ENCODE measurements at places on chromosomes 2 and 18. TPM values are rescaled to one million over a fixed set of nuclear protein-coding genes. Genes with fewer than 3 reads are reported as not detected.

GRCh38 chr2:39491653-39492052 is 54.6 kb upstream of the MAP4K3 start:
- no peak for DNase-seq

DNA sequence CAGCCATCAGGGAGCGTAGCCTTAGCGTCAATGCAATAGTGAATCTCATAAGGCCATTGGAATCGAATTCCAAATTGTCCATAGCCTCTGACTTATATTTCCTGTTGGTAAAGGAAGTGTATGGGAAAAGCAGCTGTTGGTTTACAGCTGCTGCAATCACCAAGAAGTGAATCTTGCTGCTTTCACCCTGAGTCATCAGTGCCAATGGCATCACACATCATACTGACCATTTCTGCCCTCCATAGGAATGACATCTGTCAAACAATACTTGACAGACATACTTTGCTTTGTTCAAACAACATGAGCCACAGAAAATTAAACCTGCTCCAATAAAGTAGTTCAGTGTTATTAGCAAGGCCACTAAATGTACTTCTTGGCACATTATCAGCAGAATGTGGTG is 111.2 kb upstream of the KLHL29 start:
- no peak for DNase-seq

DNA sequence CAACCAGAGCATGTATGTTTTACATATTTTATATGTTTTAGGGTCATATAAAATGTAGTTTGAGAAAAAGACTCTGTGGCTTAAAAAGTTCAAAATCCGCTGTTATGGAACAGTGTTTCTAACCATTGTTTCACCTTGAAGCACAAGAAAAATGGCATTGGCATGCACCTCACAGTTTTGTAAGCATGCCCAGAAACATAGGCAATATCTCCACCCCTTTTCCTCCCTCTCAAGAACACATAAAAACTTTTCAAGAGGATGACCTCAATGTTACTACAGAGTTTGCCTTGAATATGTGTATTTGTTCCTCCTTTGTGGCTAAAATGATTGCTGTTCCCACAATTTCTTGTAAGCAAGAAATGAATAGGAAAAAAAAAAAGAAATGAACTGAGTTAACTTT is 29.3 kb upstream of the SLC40A1 start:
- no peak for DNase-seq

The DIPK1C gene
- polyA plus RNA-seq = 0.65 TPM

The REG3G gene
- not detected for polyA plus RNA-seq

The IL36RN gene
- polyA plus RNA-seq = not detected

The CROCC2 gene
- 0.09 TPM for polyA plus RNA-seq

DNA sequence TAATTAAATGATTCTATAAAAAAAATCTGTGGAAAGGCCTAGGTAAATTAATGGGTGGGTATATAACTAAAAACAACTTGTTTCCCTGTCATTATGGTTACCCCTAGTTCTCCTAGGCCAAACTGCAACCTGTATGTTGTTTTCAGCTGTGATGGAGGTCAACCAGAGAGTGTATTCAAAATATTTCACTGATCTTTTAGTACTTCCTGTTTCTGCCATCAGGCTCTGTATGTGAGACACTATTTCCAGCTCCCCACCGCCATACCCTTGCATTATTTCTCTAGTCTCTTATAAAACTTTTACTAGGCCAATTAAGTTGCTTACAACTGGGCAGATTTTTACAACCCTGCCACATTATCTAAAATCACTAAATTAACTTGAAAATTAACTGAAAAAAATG is 21.0 kb upstream of the CDKL4 start:
- no peak for DNase-seq

DNA sequence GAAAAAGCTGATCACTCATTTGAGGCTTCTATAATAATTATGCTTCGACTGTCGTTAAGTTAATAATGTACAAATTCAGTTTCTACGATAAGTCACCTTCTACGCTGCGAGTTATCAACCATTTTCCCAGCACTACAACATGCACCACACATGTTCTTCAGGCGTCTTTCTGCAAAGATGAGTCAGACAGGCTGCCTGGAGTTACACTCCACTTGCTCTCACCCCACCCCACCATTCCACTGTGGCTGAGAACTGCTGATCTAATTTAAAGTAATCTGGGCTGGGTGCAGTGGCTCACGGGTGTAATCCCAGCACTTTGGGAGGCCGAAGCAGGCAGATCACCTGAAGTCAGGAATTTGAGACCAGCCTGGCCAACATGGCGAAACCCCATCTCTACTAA is 218.6 kb downstream of the DYM start:
- DNase-seq = no peak

GRCh38 chr2:207670887-207671286 is 40.6 kb upstream of the CCNYL1 start:
- DNase-seq = no peak

The GTF3C2 gene
- 65.4 TPM for polyA plus RNA-seq

DNA sequence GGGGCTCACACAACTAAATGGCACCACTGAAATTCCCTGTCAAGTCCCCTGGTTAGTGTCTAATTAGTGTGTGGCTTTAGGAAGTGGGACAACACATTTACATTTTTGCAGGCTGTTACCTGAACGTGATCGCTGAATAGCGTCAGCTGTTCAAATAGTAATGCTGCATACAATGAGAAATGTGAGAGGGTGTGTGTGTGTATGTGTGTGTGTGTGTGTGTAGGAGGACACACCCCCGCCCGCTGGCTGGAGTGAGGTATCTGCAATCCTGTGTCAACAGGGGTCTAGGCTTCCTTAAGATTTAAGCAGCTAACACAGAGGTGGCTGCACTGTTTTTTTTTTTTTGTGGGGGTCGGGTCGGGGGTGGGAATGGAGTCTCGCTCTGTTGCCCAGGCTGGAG is 4.8 kb upstream of the LYPD6B start:
- DNase-seq = no peak

GRCh38 chr2:225768741-225769140 is 369.2 kb downstream of the NYAP2 start:
- DNase-seq = no peak

The CPO gene
- polyA plus RNA-seq = 2.0 TPM

The CNPPD1 gene
- polyA plus RNA-seq = 68.1 TPM

DNA sequence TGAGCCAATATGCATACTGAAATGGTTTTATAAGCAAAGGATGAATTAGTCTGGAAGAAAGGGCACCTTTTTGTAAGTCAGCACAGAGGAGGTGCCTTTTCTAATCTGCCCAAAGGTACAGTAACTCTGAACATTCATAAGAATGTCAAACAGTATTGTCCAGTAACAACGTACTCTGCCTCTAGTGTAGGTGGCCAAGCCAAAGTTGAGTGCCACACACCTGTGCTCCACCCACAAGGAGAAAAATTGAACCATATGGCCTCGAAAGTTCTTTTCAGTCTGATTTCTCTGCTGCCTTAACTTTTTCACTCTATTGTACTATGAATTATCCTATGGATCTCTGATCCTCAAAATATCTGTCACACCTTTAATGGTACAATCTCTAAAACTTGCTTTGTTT is 86.8 kb downstream of the CERKL start:
- DNase-seq = no peak

GRCh38 chr2:16615687-16616615 is 49.7 kb downstream of the CYRIA start:
- DNase-seq = no peak

GRCh38 chr2:241728627-241729026 is 5.8 kb upstream of the D2HGDH start:
- no peak for DNase-seq
